ENCODE measurements at places on chromosomes 4 and X.

- DNase-seq: no peak
These were observed 365.7 kb downstream of the PPP3CA start for GRCh38 chr4:100981447-100982204.

- DNase-seq: no peak
These were observed 66.0 kb downstream of the UBE2K start for GRCh38 chr4:39763714-39764572.

DNA sequence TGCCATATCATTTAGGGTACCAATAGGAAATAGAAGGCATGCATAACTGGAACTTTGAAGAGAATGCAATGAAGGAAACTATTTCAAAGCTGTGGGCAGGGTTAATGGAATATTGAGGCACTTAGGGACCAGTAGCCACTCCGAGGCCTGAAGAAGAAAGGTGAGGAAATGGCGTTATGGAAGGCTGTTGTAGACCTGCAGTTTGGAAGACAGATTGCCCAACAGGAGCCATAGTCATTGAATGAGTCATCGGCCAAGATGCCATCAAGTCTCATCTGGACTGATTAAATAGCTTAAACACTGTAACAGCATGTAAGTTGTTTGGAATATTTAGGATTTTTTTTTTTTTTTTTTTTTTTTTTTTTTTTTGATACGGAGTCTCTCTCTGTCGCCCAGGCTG lies 11.6 kb downstream of the CXCL13 start:
- DNase-seq: no peak

GRCh38 chr4:25807102-25807728 lies 55.6 kb downstream of the SEL1L3 start:
- no peak for DNase-seq

GRCh38 chrX:96483647-96484160 lies 200.9 kb upstream of the DIAPH2 start:
- no peak for DNase-seq

DNA sequence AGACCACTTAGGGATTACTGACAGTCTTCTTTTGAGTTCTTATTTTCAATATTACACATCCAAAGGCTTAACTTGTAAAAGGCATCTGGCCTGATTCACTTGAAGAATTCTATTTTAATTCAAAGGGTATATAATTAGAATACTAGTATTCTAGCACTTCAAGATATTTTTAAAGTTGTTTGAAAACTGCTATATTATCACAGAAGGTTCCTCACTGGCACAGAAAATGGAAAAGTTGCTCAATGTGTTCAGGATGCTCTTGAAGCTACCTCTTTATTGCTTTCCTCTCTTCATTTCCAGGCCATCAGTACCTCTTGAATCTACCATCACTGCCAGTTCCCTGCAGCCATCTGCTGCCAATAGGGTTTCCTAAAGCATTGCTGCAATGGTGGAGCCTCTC lies 271.4 kb downstream of the KCNIP4 start:
- DNase-seq: no peak

Data from stimulated activated CD4-positive, alpha-beta T cell treated with anti-CD3 and anti-CD28 coated beads, TNF-alpha, amount 100 ng/mL, for 1 hour (primary cell).